ENCODE measurements at places on chromosomes 1 and 21.

GRCh38 chr21:24197923-24198322 is 1409.4 kb downstream of the MRPL39 start:
- no peak overlapping the region for H3K27ac ChIP-seq
- no peaks in the 10 kb centered on the region for H3K36me3 ChIP-seq
- no peak overlapping the region for H3K4me3 ChIP-seq
- H3K27me3 ChIP-seq, result no peaks in the 10 kb centered on the region

GRCh38 chr21:44531606-44532564 is 8.1 kb downstream of the KRTAP10-1 start:
- H3K27ac ChIP-seq, result no peak overlapping the region
- peaks cover 92% of the 10 kb centered on the region for H3K27me3 ChIP-seq
- DNase-seq, result no peak
- H3K4me3 ChIP-seq, result no peak overlapping the region
- no peaks in the 10 kb centered on the region for H3K36me3 ChIP-seq
- no peaks in the 10 kb centered on the region for H3K4me1 ChIP-seq

DNA sequence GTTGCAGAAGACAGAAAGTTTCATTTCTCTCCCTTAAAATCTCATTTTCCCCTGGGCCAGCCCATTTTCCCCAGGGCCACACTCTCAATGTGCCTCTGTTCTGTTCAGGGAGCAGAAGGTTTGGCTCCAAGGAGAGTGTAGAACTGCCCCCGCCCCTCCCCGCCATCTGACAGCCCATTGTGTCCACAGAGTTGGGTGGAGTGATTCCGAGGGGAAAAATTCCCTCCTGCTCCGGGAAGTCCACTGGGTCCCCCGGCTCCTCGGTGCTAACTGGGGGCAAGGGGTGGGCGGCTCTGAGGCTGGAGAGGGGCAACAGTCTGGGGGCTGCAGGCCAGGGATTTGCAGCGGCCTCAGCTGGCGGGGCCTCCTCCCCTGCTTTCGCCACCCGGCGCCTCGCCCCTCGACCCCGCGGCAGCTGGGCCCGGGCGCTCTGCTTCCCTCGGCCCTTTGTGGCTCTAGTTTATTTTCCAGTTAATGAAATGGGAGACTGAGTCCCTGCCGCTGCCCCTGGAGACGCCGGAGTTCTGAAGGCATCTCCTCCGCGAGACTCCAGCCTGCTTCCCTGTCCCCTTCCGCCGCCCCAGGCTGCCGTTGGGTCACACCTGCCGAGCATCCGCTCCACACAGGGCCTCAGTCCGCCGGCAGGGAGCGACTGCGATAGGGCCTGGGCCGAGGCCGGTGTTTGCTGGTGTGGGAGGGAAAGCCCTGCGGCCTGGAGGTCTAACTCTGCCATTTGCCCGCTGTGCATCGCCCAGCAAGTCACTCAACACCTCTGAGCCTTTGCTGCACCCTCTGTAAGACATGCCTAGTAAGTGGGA is 14.7 kb upstream of the KIRREL1 start:
- H3K27ac ChIP-seq, result no peak overlapping the region
- no peaks in the 10 kb centered on the region for H3K4me1 ChIP-seq
- H3K27me3 ChIP-seq, result no peaks in the 10 kb centered on the region
- no peak overlapping the region for H3K4me3 ChIP-seq

GRCh38 chr1:164767752-164768402 is 208.9 kb downstream of the PBX1 start:
- H3K27ac ChIP-seq, result peak overlapping the region; percentile 64
- no peak overlapping the region for H3K4me3 ChIP-seq
- no peaks in the 10 kb centered on the region for H3K36me3 ChIP-seq
- DNase-seq, result peak; percentile 68
- peaks cover 42% of the 10 kb centered on the region for H3K4me1 ChIP-seq

DNA sequence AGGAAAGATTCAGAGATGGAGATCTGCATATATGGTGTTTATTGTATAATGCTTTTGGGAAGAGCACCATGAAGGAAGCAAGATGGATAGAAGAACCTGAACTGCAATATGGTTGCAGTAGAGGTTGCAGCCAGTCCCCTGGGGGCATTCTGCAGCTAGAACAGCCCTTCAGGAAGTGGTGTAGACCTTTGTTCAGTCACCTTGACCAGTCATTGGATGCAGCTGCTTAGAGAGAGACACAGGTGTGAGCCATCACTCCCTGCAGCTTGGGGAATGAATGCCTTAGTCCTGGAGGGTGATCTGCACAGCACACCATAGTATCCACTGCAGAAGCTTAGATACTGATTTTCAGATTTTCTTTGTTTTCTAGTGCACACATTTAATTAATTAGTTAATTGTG is 42.3 kb downstream of the NEK7 start:
- no peak overlapping the region for H3K27ac ChIP-seq
- peak; percentile 50 for DNase-seq
- H3K4me3 ChIP-seq, result no peak overlapping the region
- peaks cover 16% of the 10 kb centered on the region for H3K4me1 ChIP-seq
- no peaks in the 10 kb centered on the region for H3K36me3 ChIP-seq

Measured in MM.1S (cell line).